ENCODE measurements at places on chromosomes 13 and 19.

- no peak overlapping the region for H3K27ac ChIP-seq
- H3K36me3 ChIP-seq, result no peaks in the 10 kb centered on the region
- H3K4me1 ChIP-seq, result no peaks in the 10 kb centered on the region
- H3K27me3 ChIP-seq, result no peaks in the 10 kb centered on the region
Observed at GRCh38 chr19:778910-779653, 18.2 kb upstream of the PTBP1 start.

DNA sequence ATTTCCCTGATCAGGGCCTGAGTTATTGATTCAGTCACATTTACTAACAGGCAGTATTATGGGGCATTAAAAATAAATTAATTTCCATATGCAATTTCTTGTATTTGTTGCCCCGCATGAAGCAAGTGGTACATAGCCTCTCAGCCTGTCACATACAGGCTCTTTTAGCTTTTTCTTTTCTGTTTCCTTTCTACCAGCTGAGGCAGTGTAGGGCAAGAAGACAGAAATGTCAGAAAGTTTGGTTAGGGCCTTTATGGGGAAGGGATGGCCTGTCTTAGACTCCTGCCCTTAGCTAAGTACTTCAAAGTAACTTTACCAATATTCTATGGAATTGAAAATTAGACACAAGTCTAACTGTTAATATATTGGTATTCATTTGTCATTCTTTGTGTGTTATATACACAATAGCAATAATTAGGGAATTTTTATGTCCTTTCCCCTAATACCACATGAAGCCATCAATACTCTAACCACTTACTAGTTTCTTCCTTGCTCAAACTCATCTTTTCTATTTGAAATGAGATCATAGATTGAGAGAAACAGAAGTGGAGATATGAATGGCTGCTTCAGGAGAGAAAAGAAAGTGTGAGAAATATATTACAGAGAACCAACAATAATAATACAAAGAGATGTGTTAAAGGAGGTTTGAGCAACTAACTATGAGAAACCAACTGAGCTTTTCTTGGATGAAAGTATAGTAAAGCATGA lies 669.6 kb downstream of the PCDH17 start:
- H3K4me1 ChIP-seq, result no peaks in the 10 kb centered on the region
- no peaks in the 10 kb centered on the region for H3K36me3 ChIP-seq
- H3K27ac ChIP-seq, result no peak overlapping the region
- DNase-seq, result no peak
- H3K27me3 ChIP-seq, result no peaks in the 10 kb centered on the region
- H3K4me3 ChIP-seq, result no peak overlapping the region

DNA sequence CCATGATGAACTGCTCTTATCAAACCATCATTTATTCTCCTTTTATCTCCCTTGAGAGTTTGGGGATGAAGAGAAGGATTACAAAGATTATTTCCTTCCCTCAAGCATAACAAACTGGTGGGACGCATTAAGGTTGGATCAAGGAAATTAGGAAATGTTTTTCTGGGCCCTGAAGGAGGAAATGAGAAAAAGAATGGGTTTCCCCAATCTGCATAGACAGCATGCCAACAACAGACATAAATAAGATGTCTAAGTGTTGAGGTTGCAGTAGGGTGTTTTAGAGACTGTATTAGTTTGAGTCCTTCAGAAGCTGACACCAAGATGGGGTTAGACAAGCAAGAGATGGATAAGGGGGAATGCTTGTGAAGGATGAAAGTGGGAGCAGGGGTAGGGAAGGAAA lies 7.3 kb downstream of the EPSTI1 start:
- H3K27ac ChIP-seq, result no peak overlapping the region
- peaks cover 18% of the 10 kb centered on the region for H3K4me1 ChIP-seq
- H3K27me3 ChIP-seq, result no peaks in the 10 kb centered on the region
- no peak for DNase-seq
- H3K4me3 ChIP-seq, result no peak overlapping the region

- no peaks in the 10 kb centered on the region for H3K4me1 ChIP-seq
- no peaks in the 10 kb centered on the region for H3K27me3 ChIP-seq
- no peak overlapping the region for H3K27ac ChIP-seq
- no peak overlapping the region for H3K4me3 ChIP-seq
Observed at GRCh38 chr19:56383826-56384605, 9.3 kb downstream of the ZNF582 start.

- H3K27ac ChIP-seq, result no peak overlapping the region
- no peaks in the 10 kb centered on the region for H3K27me3 ChIP-seq
- H3K36me3 ChIP-seq, result no peaks in the 10 kb centered on the region
- peaks cover 17% of the 10 kb centered on the region for H3K4me1 ChIP-seq
- no peak for DNase-seq
Observed at GRCh38 chr19:42054205-42054604, 15.8 kb downstream of the GRIK5 start.

- no peak overlapping the region for H3K27ac ChIP-seq
- no peak for DNase-seq
- peaks cover 25% of the 10 kb centered on the region for H3K4me1 ChIP-seq
- H3K36me3 ChIP-seq, result peaks cover 27% of the 10 kb centered on the region
- no peaks in the 10 kb centered on the region for H3K27me3 ChIP-seq
- H3K4me3 ChIP-seq, result no peak overlapping the region
Observed at GRCh38 chr19:48175578-48175977, 5.1 kb downstream of the ZSWIM9 start.

DNA sequence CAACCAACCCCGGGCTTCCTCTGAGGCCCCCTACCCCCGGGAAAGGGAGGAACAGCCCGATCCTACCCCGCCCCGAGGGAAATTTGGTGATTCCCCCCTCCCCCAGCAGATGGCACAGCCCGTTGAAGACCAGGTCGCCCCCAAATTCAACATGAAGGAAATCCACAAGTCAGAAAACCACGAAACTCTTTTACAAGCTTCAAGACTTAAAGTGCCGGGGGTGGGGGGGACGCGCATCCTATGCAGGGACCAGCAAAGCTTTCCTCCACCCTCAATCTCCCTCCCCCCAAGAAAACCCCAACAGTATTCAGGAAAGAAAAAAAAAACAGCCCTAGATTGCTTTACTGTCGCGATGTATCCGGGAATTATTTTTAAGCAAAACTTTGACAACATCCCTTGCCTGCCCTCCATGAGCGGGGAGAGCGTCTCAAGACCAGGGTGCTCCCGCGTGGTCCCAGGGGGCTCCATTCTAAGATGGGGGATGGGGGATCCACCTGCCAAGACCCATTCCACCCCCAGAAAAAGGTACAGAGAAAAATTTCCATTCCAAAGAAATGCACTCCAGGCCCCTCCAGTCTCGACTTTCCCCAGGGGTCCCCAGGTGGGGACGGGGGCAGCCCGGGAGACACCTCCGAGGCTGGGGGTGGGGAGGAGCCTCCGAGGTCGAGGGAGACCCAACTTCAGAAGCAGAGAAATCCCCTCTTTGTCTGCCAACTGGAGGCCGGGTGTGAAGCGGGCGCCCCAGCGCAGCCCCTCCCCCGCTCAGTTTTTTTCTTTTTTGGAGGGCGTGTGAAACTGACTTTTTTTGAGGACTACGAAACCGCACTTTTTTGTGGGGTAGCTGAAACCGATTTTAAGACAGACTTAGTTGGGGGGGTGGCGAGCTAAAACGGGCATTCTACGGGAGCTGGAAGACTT lies 1.5 kb downstream of the TCF3 start:
- peak overlapping the region; percentile 80 for H3K27ac ChIP-seq
- peak overlapping the region; percentile 84 for H3K4me3 ChIP-seq
- DNase-seq, result peak; percentile 62
- H3K36me3 ChIP-seq, result peaks cover 7% of the 10 kb centered on the region
- peaks cover 29% of the 10 kb centered on the region for H3K4me1 ChIP-seq

DNA sequence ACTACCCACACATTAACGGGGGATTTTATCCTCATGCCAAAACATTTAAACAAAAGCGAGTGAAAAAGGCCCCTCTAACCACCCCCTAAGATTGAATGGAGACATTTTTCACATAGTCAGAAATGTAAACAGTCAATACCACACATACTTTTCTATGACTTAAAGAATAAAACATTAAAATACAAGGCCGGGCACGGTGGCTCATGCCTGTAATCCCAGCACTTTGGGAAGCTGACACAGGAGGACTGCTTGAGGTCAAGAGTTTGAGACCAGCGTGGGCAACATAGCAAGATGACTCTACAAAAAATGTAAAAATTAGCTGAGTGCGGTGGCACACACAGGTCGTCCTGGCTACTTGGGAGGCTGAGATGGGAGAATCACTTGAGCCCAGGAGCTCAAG lies 47.3 kb downstream of the MPHOSPH8 start:
- H3K36me3 ChIP-seq, result peaks cover 14% of the 10 kb centered on the region
- peaks cover 24% of the 10 kb centered on the region for H3K4me1 ChIP-seq
- no peak overlapping the region for H3K27ac ChIP-seq
- no peak for DNase-seq
